Fibroblast of skin of scalp (primary cell): ENCODE measurements at places on chromosomes 1 and 21.
A peak's percentile ranks its signal among the peaks of the same experiment; 100 is the strongest.

GRCh38 chr1:36699113-36699911, 216.6 kb upstream of the CSF3R start:
- DNase-seq, result no peak

DNA sequence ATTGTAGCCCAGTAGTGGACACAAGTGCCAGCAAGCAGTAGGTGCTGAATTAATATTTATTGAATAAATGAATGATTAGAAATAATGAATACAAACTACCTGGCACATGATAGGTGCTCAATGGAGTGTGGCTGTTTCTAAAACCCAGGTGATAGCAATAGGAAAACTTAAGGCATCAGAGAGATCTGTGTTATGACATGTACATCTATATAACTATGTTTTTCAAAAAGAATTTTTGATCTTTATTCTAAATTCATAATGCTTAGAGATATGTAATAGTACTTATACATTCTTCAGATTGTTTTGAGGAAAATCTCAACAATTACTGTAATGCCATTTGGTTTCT, 5.0 kb downstream of the GADD45A start:
- DNase-seq, result no peak

- peak; percentile 98 for DNase-seq
Measured at GRCh38 chr1:171141688-171142415, 43.2 kb upstream of the FMO2 start.

DNA sequence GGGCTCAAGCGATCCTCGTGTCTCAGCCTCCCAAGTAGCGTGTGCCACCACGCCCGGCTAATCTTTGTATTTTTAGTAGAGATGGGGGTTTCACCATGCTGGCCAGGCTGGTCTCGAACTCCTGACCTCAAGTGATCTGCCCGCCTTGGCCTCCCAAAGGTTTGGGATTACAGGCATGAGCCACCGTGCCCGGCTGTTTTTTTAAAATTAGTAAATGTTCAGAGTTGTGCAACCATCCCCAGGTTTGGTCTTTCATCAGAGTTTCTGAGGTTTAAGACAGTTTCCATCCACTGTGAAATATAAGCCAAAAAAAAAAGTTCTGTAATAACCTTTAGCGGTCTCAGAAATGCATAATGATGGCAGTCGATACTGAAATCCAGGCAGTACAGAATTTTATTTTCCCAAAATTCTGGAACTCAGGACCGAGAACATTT, 550 bp upstream of the SYT11 start:
- DNase-seq, result no peak

DNA sequence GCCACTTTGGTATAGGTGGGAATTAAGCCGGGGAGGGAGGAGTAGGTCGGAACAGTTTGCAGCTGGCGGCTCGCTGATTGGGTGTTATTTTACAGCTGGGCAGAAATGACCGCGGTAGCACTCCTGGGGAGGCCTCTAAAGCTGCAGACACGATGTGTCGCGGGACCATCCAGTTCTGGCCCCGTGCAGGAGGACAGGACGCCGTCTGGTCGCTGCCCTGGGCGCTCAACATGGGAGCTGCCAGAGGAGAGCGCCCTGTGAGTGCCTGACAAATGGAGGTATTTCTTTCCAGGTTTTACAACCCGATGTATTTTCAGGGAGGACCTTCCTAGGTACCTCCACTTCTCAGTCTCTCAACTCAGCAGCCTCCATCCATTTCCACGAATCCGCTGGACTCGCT, 46.2 kb downstream of the CDC7 start:
- no peak for DNase-seq
